ENCODE measurements at places on chromosomes 12 and 14.

GRCh38 chr14:77469067-77469505 is 11.2 kb downstream of the AHSA1 start:
- no peak for DNase-seq

DNA sequence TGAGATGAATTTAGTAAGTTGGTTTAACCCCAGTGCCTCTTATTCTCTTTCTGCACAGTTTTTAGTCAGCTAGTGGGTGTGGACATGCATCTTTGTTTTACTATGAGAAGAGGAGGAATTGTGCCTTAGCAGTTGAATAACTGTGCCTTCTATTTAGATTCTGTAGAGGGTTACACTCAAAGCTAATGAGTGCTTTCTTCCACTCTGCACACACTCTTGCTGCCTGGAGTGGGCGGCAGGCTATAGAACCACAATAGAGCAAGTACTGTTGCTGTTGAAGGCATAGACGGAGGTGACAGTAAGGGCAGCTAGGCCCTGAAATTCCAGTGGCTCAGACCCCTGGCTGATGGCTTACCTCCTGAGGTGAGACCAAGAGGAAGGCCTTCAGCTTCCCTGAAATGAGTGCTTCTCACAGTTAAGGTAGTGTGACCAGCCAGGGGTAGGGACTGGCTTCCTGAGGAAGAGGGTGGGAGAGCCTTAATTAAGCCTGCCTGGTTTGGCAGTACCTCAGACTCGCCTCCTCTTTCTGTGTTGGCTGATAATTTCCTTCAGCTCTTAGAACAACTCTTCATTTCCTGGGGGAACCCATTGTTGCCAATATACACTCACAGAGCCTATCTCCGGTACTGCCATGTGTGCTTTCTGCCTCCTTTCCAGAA is 24.7 kb downstream of the SUSD6 start:
- no peak for DNase-seq

DNA sequence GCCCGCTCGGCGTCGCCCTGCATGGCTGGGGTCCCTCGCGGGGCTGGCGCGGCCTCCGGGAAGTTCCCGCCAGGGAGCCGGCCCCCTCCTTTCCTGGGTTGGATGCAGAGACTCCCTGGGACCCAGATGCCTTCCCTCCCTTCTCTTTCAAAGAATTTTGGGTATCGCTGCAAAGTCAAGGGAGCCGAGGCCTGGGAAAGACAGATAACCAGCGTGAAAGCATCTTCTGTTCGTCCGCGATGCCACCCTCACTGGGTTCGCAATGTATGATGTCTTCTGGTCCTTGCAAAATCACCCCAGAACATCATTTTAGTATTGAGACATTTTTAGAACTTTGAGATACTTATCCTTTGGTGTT is 451 bp downstream of the IRAK3 start:
- DNase-seq, result no peak

DNA sequence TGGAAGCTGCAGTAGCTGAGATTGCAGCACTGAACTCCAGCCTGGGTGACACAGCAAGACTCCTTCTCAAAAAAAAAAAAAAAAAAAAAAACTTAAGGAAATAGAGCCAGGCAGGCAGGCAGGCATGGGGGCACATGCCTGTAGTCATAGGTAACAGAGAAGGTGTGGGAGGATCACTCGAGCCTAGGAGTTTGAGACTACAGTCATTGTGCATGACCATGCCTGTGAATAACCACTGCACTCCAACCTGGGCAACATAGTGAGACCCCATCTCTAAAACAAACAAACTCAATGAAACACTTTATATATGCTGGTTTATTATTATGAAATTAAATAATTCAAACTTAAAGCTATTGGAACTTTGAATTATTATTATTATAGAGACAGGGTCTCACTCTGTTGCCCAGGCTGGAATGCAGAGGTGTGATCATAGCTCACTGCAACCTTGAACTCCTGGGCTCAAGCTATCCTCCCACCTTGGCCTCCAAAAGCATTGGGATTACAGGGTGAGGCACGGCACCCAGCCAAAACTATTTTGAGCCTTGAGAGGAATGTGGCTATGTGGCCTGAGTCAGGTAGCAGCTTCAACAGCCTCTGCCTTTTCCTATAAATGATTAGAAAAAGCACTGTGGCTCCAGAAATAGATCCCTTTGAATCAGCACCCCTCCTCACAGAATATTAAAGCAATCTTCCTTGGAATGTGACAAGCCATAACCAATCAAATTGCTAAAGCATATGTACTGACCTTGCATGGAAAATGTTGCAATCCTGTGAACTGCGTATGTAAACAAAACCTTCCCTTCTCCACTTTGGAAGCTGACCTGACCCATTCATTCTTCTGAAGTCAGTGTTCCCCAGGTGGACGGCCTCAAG is 34.7 kb upstream of the YY1 start:
- no peak for DNase-seq

- no peak for DNase-seq
Measured at GRCh38 chr12:41736436-41736835, 408.2 kb downstream of the GXYLT1 start.

- no peak for DNase-seq
Measured at GRCh38 chr14:68619790-68620574, 172.9 kb downstream of the ZFP36L1 start.

DNA sequence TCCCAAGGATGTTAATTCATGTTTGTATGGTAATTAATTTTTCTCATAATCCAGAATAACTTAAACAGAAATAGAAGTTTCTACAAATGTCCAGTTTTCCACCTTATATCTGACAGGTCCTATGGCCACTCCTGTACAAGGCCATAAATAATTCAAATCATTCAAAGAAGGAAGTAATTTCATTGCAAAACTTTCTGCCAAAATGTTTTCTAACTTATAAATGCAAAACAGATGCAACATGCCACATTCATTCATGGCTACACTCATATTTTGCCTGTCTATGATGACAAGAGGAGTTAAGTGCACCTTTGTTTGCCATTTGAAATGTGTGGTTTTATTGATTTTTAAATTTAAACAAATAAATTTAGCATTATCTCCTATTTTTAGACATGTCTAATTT is 34.4 kb downstream of the ITPR2 start:
- DNase-seq, result no peak

DNA sequence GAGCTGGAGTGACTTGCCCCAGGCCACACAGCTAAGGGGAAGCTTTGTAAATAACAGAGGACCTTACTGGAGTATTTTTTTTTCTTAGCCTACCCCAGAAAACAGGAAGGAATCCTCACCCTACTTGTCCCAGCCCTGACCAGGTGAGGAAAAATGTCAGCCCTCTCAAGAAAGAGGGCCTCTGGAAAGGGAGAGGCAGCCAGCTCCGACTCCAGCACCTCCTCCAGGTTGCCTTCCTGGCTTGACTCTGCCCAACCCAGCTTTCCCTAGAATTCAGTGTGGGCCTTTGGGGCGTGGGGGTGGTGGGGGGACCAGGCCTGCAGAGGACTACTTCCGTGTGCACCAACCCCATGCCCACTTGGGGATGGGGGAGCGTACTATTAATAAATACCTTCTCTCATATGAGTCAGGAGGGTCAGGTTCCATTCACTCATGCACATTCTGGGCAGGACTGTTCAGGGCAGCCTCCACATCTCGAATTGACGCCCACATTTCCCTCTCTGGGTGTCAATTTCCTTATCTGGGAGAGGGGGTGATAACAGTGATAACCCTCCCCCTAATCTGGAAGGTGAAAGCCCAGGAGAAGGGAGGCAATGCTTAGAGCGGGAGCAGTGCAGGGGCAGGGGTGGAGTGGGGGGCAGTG is 5.2 kb downstream of the RHOF start:
- no peak for DNase-seq

DNA sequence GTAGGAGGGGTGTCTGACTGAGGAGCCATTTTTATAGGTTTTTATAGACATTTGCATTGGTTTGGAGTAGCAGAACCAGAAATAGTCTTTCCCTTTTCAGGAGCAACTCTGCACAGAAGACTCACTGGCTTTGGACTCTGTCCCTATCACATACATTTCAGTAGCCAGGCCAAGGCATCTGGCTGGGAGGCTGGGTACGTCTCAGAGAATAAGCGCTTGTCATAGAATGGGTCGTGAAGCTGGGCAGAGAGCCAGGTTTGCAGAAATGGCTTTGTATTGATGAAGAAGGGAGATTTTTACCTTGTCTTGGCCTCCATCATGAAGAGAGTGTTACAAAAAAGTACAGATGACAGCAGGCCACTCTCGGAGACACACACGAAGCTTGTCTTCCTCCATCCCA is 98.6 kb downstream of the CACNA1C start:
- no peak for DNase-seq

DNA sequence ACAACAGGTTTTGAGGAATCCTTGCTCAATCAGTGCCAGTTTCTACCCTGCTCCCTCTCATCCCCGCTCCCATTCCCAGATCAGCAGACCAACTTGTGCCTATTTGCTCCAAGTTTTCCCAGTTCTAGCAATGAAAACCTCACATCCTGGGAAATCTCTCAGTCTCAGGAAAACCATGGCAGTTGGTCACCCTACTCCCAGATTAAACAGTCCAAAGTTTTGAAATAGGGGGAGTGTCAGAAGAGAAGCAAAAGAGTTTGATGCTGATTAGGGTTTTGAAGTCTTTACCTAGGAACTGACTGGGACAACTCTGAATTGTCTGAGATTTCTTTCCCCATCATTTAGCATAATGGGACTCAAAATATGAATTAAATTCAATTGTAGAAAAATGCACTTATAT is 95.8 kb upstream of the ARID2 start:
- no peak for DNase-seq

- peak; percentile 13 for DNase-seq
Measured at GRCh38 chr12:125983784-125984500, 918.7 kb downstream of the AACS start.

DNA sequence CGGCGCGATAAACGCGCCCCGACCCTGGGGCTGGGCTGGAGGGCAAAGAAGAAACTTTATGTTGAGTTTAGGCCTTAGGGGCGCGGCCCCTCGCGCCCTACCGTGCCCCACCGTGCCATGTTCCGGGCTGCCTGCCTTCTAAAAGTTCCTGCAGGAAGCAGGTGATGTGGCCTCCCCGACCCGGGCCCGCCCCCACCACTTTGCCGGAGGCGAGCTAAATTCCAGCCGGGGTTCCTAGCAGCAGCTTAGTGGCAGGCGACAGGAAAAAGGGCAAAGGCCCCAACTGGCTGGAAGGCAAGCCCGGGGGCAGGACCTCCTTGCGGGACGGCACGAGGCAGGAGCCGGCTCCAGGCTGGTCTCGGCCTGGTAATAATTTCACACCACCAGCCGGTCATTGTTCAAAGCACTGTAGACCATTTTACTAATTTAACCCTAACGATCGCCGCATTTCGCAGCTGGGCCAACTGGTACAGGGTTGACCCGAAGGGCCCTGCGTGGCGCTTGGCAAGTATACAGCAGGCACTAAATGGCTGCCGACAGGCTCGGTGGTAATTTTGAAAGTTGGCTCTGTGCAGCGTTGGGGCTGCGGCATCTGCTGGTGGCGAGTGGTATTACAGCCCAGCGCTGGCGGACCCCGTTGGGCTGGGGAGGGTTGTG is 895 bp upstream of the CCDC88C start:
- DNase-seq, result no peak

DNA sequence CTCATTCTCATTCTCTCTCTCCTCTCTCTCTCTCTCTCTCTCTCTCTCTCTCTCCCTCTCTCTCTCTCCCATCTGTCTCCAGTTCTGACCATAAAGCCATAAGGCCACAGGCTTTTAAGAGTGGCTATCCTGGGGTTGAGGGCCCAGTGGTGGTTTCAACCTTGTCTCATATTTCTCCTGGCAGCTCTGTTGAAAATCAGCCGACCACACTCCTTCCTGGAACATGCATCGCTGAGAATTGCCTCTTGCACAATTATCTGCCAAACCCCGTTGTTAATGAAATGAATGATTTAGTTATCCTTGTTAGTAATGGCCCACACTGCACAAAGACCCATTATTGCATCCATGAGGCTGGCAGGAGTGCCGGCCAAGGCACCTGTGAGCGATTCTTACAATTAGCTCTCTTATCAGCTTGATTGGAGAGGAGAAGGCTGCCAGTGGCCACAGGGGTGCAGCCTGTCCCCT is 30.4 kb upstream of the KCNA5 start:
- no peak for DNase-seq

GRCh38 chr14:32657081-32657480 is 281.6 kb upstream of the NPAS3 start:
- no peak for DNase-seq

- DNase-seq, result no peak
Measured at GRCh38 chr12:6868211-6869048, 1.1 kb downstream of the TPI1 start.

GRCh38 chr14:76784266-76784874 is 23.1 kb downstream of the VASH1 start:
- no peak for DNase-seq

- DNase-seq, result no peak
Measured at GRCh38 chr12:110688446-110689280, at the start of gene HVCN1. Gene HVCN1 (minus strand): TSS chr12:110689115. CDS start chr12:110683245, 5,870 bp downstream.

DNA sequence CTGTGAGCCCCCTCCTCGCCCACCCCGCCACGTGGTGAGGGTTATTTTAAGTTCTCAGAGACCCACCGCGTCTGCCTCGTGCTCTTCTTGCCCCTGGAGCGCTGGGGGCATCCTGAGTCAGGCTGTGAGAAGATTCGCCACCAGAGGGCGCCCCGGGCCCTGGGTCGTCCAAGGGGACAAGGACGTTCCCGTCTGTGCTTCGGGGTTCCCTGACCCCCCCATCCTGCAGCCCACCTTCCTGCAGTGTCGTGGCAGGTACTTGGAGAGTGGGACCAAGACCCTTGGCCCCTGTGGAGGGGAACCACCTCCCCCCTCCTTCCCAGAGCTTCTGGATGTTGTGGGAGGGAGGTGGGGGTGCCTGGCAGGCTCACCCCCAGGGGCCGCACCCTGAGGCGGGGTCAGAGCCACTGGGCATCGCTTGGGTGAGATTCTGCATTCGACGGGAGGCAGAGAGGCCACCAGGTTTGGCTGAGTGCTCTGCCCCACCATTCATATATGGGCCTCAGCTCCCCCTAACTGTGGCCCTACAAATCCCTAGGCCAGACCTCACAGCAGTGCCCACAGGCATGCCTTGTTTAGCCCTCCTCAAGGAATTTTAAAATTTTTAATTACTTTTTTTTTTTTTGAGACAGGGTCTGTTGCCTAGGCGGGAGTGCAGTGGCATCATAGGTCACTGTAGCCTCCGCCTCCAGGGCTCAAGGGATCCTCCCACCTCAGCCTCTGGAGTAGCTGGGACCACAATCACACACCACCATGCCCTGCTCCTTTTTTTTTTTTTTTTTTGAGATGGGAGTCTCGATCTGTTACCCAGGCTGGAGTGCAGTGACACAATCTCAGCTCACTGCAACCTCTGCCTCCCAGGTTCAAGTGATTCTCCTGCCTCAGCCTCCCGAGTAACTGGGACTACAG is 17.0 kb downstream of the RHOF start:
- DNase-seq, result no peak

GRCh38 chr14:64186231-64187129 is 107.7 kb downstream of the ESR2 start:
- DNase-seq, result peak; percentile 41

DNA sequence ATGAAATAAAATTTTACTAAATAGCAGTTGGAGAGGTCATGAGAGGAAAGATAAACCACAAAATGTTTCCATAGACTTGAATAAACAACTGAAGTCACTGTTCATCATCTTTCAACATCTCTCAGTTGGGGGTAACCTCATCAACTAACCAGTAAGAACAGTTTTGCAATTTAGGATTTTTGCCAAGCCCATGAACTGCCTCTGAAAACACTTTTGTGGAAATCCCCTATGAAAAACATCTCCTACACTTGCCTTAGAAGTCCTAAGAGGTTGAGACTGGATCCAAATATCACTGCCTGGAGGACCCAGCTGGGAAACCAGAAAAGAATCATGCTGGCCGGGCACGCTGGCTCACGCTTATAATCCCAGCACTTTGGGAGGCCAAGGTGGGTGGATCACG is 273.1 kb downstream of the C12orf50 start:
- no peak for DNase-seq

- no peak for DNase-seq
Measured at GRCh38 chr14:61866932-61867920, 105.0 kb downstream of the SNAPC1 start.

All from iPS DF 6.9 (cell line).